ENCODE measurements at places on chromosomes 4 and X. TPM values are rescaled to one million over a fixed set of nuclear protein-coding genes. Genes with fewer than 3 reads are reported as not detected.

DNA sequence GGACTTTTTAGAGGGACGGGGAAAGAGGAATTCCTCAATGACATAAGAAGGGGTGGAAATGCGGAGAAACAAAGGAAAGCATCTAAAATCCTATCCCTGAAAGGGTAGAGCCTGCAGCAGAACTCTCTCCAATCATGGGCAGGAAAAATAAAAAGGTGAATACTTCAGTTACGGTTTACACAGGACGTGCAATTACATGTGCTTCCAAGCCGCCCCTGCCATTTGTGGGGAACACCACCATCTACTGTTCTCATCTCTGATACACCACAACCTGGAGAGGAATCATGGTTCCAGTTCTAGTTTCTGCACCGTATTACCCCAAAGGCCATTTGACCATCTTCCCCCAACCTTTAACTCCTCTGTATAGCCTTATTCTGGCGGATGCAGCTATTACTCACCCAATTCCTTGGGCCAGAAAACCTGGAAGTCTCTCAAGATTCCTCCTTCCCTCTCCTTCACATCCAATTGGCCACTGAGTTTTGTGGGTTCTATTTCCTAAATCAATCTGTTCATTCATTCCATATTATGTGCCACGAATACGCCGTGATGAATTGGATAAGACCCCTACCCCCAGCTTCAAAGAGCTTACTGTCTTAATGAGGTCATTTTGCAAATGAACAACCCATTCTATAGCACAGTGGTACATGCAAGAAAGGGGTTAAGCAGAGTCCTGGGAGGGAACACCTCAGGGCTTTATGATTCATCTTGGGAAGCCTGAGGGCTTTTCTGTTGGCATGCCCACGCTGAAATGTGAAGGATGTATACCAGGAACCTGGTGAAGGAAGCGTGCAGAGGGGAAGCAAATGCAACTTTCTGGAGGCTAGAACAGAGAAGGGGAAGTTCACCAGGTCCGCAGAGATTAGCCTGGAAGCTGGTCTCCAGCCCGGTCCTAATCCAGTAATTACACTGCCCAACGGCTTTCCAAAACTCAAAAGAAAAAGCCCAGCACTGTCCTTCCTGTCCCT, 1.4 kb upstream of the MSL3 start:
- DNase-seq = no peak

HPGD gene
- total RNA-seq = not detected

DNA sequence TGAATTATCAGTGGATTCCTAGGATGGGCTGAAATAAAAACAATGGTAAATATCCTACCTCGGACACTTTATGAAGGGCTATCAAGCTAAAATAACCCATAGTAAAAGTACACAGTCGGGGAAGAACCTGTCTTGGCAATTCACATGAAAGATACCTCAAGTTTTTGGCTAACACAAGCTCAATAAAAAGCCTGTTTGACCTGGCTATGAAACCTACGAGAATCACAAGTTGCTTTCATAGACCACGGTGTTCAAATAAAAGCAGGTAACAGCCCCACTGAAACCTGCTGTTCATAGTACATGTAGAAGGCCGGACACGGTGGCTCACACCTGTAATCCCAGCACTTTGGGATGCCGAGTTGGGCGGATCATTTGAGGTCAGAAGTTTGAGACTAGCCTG, 12.3 kb downstream of the RLIM start:
- no peak for DNase-seq

ARHGAP36 gene
- 1.8 TPM for total RNA-seq

DNA sequence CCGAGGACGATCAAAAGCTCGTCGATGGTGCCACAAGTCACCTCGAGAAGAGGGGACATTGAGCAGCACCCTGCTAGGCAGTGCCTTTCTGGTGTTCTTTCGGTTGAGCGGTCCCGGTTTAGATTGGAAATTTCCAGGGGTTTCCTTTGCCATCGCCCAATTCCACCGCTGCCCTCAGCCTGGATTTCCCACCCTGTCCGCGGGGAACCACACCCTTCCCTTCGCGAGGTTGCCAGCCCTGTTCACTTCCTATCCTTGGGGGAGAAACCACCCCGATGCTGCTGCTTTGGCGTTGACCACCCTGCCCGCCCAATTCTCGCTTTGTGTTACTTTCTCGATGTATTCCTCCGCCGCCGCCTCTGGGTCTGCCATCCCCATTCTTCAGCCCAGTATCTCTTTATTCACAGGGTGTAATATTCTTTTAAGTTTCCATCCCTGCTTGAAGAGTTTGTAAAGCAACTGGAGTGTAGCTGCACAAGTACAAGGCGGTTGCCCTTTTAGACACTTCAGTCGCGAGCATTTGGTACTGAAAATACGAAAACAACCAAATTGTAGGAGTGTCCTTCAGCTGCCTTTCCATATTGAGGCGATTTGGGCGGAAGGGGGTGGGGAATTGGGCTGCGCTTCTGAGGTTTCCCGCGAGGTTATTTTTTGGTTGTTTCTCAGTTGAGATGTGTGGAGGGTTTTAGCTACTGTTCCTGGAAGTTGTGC, 1.1 kb downstream of the OGT start:
- peak; percentile 42 for DNase-seq

- DNase-seq = no peak
These were observed 72.5 kb downstream of the SLC16A2 start for GRCh38 chrX:74493806-74494205.

TMEM47 gene
- 45.4 TPM for total RNA-seq
